Mesothelial cell of epicardium (in vitro differentiated cells): ENCODE measurements at places on chromosomes 6 and 20. TPM values are rescaled to one million over a fixed set of nuclear protein-coding genes. Genes with fewer than 3 reads are reported as not detected.

Gene STK35
- 31.0 to 31.9 TPM (median 31.6 TPM) in 3 replicates for total RNA-seq

Gene STX11
- total RNA-seq = 4.5 to 4.9 TPM (median 4.6 TPM) in 3 replicates

Gene BLOC1S5
- 16.5 to 20.9 TPM (median 19.7 TPM) in 3 replicates for total RNA-seq

Gene ATP9A
- total RNA-seq = 77.1 to 80.0 TPM (median 79.1 TPM) in 3 replicates

Gene MCCD1
- total RNA-seq = not detected in 3 replicates

Gene POM121L2
- total RNA-seq = 0.07 TPM in 1 of 3 replicates, not detected in the others

Gene BCKDHB
- 23.8 to 28.4 TPM (median 27.4 TPM) in 3 replicates for total RNA-seq

Gene TMEM217
- 1.5 to 2.7 TPM (median 2.0 TPM) in 3 replicates for total RNA-seq

Gene NKAIN2
- 0.13 to 1.6 TPM (median 0.20 TPM) in 3 replicates for total RNA-seq

Gene TUBB2B
- total RNA-seq = 110 to 121 TPM (median 114 TPM) in 3 replicates

Gene YTHDF1
- total RNA-seq = 49.3 to 52.9 TPM (median 50.1 TPM) in 3 replicates

- H3K27ac ChIP-seq = no peak overlapping the region
- DNase-seq = no peak
- no peaks in the 10 kb centered on the region for H3K27me3 ChIP-seq
- H3K4me3 ChIP-seq = no peak overlapping the region
- no peaks in the 10 kb centered on the region for H3K36me3 ChIP-seq
Measured at GRCh38 chr6:119210596-119210995, 132.1 kb upstream of the FAM184A start.

GRCh38 chr20:2756056-2756611 lies 44.3 kb downstream of the CPXM1 start:
- peaks cover 7% of the 10 kb centered on the region for H3K4me1 ChIP-seq
- no peak overlapping the region for H3K4me3 ChIP-seq
- H3K27me3 ChIP-seq = peaks cover 55% of the 10 kb centered on the region
- H3K36me3 ChIP-seq = peaks cover 3% of the 10 kb centered on the region

GRCh38 chr6:53461041-53461656 lies 83.8 kb downstream of the GCLC start:
- H3K4me3 ChIP-seq = no peak overlapping the region
- H3K36me3 ChIP-seq = no peaks in the 10 kb centered on the region
- no peaks in the 10 kb centered on the region for H3K27me3 ChIP-seq
- no peak for DNase-seq
- H3K27ac ChIP-seq = no peak overlapping the region

DNA sequence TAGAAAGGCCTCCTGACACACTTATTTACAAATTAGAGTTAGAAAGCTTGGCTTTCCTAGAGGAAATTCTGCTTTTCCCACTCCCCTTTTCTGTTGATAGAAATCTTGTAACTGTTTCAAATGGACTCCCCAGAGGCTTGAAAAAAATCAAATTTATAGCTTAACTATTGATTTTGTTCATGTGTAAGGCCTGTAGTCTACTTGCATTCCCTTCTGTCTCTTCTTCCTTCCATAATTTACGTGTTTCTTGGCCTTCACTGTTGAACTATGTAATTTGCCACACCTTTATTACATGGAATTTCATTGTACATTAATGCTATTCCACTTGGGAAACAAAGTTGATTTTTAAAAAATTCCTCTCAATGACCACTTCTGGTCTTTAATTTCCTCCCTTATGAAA lies 81.4 kb downstream of the LAMP5 start:
- DNase-seq = no peak
- no peaks in the 10 kb centered on the region for H3K4me1 ChIP-seq
- H3K27ac ChIP-seq = no peak overlapping the region

DNA sequence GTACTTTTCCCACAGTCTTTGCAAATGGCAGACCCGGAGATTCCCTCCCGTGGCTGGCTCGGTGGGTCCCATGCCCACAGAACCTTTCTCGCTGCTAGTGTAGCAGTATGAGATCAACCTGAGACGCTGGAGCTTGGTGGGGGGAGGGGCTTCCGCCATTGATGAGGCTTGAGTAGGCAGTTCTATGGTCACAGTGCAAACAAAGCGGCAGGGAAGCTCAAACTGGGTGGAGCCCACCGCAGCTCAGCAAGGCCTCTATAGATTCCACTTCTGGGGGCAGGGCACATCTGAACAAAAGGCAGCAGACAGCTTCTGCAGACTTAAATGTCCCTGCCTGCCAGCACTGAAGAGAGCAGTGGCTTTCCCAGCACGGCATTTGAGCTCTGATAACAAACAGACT lies 186.0 kb upstream of the KCNK16 start:
- no peak overlapping the region for H3K27ac ChIP-seq
- H3K4me3 ChIP-seq = no peak overlapping the region

GRCh38 chr6:887583-888235 lies 194.8 kb upstream of the EXOC2 start:
- DNase-seq = no peak
- H3K27ac ChIP-seq = no peak overlapping the region
- no peaks in the 10 kb centered on the region for H3K36me3 ChIP-seq
- no peak overlapping the region for H3K4me3 ChIP-seq

DNA sequence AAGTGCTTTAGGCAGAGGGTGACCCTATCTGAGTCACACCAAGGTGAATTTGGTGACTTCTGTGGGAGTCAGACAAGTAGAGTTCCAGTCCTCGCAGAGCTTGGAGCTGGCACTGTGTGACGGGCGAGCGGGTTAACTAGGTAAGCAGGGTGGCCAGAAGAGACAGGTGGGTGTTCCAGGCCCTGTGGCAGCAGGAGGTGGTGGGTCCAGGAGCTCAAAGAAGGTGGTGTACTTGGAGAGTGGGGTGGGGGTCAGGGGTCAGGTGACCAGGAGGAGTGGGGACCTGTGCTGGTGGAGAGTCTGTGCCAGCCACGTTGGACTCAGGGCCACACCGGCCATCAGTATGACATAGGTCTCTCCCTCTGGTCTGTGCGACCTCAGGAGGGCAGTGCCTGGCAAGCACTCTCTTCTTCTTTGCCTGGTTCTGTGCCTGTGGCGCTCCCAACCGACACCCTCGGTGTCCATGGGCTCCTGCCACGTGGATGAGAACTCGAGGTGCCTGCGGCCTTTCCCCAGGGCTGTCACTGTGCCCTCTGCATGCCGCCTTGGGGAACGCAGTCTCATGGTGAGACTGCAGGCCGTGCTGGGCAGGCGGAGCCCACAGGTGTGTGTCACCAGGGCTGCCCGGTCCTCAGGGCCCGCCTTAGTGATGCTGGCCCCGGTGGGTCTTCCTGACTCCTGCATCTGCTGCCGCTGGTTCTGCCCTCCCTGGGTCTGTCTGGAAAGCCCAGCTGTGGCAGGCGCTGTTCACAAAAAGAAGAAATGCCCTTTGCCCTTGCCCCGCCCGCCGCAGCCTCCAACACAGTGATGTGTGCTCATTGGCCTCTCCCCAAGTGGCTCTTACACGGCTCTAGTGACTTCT lies 1.6 kb downstream of the MRGBP start:
- H3K4me1 ChIP-seq = peaks cover 16% of the 10 kb centered on the region
- no peak for DNase-seq
- H3K4me3 ChIP-seq = peak overlapping the region; percentile 86
- H3K27me3 ChIP-seq = no peaks in the 10 kb centered on the region

GRCh38 chr6:153947808-153948447 lies 91.1 kb upstream of the OPRM1 start:
- peaks cover 10% of the 10 kb centered on the region for H3K4me1 ChIP-seq
- H3K36me3 ChIP-seq = no peaks in the 10 kb centered on the region
- peak overlapping the region; percentile 7 for H3K4me3 ChIP-seq
- H3K27ac ChIP-seq = peak overlapping the region; percentile 10

DNA sequence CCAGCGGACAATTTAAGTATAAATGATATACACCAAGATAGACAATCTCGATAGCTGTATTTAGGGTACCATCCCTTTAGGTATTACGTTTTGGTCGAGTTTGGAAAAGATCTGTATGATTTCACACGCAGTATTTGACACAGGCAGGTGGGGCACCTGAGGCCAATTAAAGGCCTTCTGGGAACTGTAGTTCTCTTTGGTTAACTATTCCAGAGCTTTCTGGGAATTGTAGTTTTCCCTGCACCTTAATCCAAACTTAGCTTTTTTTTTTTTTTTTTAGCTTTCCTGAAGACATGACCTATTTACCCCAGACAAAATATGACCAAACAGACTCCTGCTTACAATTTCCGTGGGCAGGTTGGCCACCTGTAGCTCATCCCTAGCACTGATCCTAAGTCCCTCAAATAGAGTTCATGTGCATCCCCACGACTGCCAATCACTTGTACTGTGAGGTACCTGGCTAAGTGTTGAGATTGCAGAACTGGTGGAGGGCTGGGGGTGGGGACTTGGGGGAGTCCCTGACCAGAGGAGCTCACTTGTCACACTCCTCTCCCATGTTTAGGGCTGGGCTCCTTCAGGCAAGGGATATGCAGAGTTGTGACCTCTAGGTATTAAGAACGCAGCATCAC lies 999 bp upstream of the EHMT2 start:
- H3K27ac ChIP-seq = peak overlapping the region; percentile 97
- peaks cover 37% of the 10 kb centered on the region for H3K4me1 ChIP-seq
- no peak for DNase-seq
- H3K4me3 ChIP-seq = peak overlapping the region; percentile 98
- no peaks in the 10 kb centered on the region for H3K27me3 ChIP-seq

GRCh38 chr20:62296724-62297448 lies 5.9 kb upstream of the ADRM1 start:
- DNase-seq = no peak
- no peaks in the 10 kb centered on the region for H3K4me1 ChIP-seq
- H3K36me3 ChIP-seq = peaks cover 19% of the 10 kb centered on the region

- no peaks in the 10 kb centered on the region for H3K27me3 ChIP-seq
- H3K27ac ChIP-seq = peak overlapping the region; percentile 60
- no peak overlapping the region for H3K4me3 ChIP-seq
- no peak for DNase-seq
- peaks cover 4% of the 10 kb centered on the region for H3K36me3 ChIP-seq
Measured at GRCh38 chr20:62015540-62016288, 50.0 kb downstream of the TAF4 start.

DNA sequence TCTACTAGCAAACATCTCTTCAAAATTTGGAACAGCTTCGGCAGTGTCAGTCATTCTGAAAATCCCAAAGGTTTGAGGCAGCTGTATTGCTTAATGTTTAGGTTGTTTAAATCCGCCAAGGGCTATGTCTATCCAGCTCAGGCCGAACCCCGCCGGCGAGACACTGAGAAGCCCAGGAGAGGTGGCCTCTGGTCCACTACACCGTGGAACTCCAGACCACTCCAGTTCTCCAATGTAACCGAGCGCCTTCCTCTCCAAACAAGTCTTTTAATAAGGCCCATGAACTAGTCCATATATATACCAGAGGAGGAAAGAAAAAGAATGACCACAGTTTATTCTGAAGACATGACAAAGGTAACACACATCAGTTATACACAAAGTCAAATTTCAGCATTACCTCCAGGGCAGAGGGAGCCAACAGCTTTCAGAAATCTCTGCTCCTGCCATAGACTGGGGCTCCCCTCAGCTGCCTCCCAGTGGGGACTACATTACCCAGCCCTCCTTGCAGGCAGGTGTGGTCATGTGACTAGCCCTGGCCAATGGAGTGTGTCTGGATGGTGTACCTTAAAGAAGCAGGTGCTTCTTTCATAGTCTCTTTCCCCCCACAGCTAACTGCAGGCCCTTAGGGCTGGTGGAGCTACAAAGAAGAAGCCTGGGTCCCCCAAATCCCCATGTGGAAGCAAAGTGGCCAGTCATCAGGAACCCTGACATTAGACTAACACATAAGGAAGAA lies at the start of gene RAMACL:
Gene RAMACL, minus strand, starts transcription at position 255 of the 733 bp plus-strand sequence. Its CDS starts 201 bp downstream, at position 54.
- no peaks in the 10 kb centered on the region for H3K36me3 ChIP-seq
- H3K4me3 ChIP-seq = no peak within 1 kb of the TSS
- peaks cover 48% of the 10 kb centered on the region for H3K4me1 ChIP-seq
- no peaks in the 10 kb centered on the region for H3K27me3 ChIP-seq
- H3K27ac ChIP-seq = no peak within 1 kb of the TSS

GRCh38 chr6:136252441-136252840 lies 2.3 kb upstream of the MTFR2 start:
- H3K27me3 ChIP-seq = no peaks in the 10 kb centered on the region
- H3K27ac ChIP-seq = no peak overlapping the region
- H3K4me3 ChIP-seq = no peak overlapping the region
- no peak for DNase-seq

GRCh38 chr6:103326760-103327757 lies 1532.7 kb downstream of the HACE1 start:
- no peaks in the 10 kb centered on the region for H3K36me3 ChIP-seq
- no peak overlapping the region for H3K4me3 ChIP-seq
- H3K27ac ChIP-seq = no peak overlapping the region
- no peaks in the 10 kb centered on the region for H3K27me3 ChIP-seq
- peaks cover 4% of the 10 kb centered on the region for H3K4me1 ChIP-seq

DNA sequence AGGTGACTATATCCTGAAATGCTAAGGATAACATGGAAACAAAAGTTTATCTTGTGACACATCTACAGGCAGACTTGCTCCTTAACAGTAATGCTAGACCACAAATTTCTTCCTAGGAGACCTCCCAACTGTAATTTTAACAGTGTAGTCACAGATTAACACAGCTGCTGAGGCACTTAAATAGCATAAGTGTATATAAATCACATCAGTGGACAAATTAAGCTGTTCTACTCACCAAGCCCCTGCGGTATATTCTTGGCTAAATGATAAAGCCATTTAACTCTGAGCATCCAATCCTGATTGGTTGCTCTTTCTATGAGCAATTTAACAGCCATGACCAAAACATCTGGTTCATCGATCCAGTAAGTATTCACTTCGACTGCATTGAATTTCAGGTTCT lies 73.3 kb upstream of the LYRM2 start:
- no peak overlapping the region for H3K27ac ChIP-seq
- peaks cover 44% of the 10 kb centered on the region for H3K36me3 ChIP-seq
- no peaks in the 10 kb centered on the region for H3K27me3 ChIP-seq
- H3K4me1 ChIP-seq = no peaks in the 10 kb centered on the region
- DNase-seq = no peak

GRCh38 chr6:13260101-13260598 lies 68.2 kb downstream of the TBC1D7 start:
- H3K4me3 ChIP-seq = no peak overlapping the region
- H3K27me3 ChIP-seq = peaks cover 5% of the 10 kb centered on the region
- no peaks in the 10 kb centered on the region for H3K36me3 ChIP-seq

DNA sequence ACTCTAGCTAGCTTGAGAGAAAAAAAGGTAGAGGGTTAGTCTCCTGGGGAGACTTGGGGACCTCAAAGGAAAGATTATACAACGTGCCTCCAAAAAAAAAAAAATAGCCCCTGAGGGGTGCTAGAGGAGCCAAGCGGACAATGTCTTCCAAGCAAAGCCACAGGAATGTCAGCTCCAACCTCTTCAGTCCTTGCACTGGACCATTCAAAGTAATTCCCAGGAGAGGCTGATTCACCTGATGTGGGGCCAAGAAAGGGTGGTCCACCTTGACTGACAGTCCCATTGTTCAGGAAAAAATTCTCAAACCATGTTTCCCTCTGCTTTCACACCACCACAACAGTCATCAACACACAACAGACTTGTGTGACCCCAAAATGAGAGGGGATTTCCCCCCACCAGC lies 30.7 kb downstream of the ASIP start:
- H3K27me3 ChIP-seq = no peaks in the 10 kb centered on the region
- no peaks in the 10 kb centered on the region for H3K4me1 ChIP-seq
- H3K4me3 ChIP-seq = no peak overlapping the region
- no peak for DNase-seq
